Smooth muscle cell of the umbilical artery (primary cell): ENCODE measurements at places on chromosomes 11 and 22. TPM values are rescaled to one million over a fixed set of nuclear protein-coding genes. Genes with fewer than 3 reads are reported as not detected.

GSTT2 gene
- 0.60 TPM in 1 of 2 replicates, not detected in the other for total RNA-seq

TSPO gene
- total RNA-seq: 293 and 336 TPM in 2 replicates

HSPB2 gene
- total RNA-seq: under 0.01 and 0.14 TPM in 2 replicates

TRIM49 gene
- not detected in 2 replicates for total RNA-seq

PARVB gene
- total RNA-seq: 23.2 and 54.1 TPM in 2 replicates

TTC28 gene
- 26.1 and 27.5 TPM in 2 replicates for total RNA-seq

P2RY2 gene
- total RNA-seq: 0.30 and 0.46 TPM in 2 replicates

PDGFB gene
- total RNA-seq: under 0.01 and 0.05 TPM in 2 replicates

CCDC81 gene
- total RNA-seq: 6.5 and 7.7 TPM in 2 replicates

ACR gene
- total RNA-seq: not detected in 2 replicates

DGKZ gene
- total RNA-seq: 25.8 and 46.9 TPM in 2 replicates

C22orf42 gene
- not detected in 2 replicates for total RNA-seq

RAB36 gene
- 2.7 and 3.7 TPM in 2 replicates for total RNA-seq

DEFB131B gene
- not detected in 2 replicates for total RNA-seq

GCAT gene
- total RNA-seq: 29.5 and 48.7 TPM in 2 replicates

TMPRSS13 gene
- total RNA-seq: not detected in 2 replicates

GUCY1A2 gene
- under 0.01 and 0.18 TPM in 2 replicates for total RNA-seq

CPT1A gene
- 21.1 and 28.0 TPM in 2 replicates for total RNA-seq

PKDREJ gene
- under 0.01 TPM in 1 of 2 replicates, not detected in the other for total RNA-seq

KRTAP5-2 gene
- total RNA-seq: not detected in 2 replicates

PKP3 gene
- 0.69 and 1.8 TPM in 2 replicates for total RNA-seq

SBF1 gene
- 73.9 and 121 TPM in 2 replicates for total RNA-seq

RIMBP3B gene
- 0.05 TPM in 1 of 2 replicates, not detected in the other for total RNA-seq

CDC42EP2 gene
- total RNA-seq: 20.8 and 23.7 TPM in 2 replicates

SHANK2 gene
- 3.7 and 6.8 TPM in 2 replicates for total RNA-seq

PLEKHA7 gene
- 0.18 and 0.30 TPM in 2 replicates for total RNA-seq

PRR33 gene
- not detected in 2 replicates for total RNA-seq

SLC22A9 gene
- not detected in 2 replicates for total RNA-seq

OR5D13 gene
- total RNA-seq: not detected in 2 replicates

MOV10L1 gene
- total RNA-seq: 2.1 and 14.8 TPM in 2 replicates
